ENCODE measurements at places on chromosomes 4 and X.

- no peak for DNase-seq
Measured at GRCh38 chr4:99845708-99846469, 29.3 kb downstream of the DAPP1 start.

DNA sequence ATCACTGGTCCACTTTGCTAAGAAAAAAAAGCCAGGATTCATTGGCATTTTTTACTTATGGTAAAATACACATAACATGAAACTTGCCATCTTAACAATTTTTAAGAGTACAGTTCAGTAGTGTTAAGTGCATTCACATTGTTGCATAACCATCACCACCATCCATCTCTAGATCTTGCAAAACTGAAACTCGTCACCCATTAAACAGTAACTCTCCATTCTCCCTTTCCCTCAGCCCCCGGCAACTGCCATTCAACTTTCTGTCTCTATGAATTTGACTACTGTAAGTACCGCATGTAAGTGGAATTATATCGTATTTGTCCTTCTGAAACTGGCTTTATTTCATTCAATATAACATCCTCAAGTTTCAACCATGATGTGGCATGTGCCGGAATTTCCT, 56.3 kb upstream of the LNX1 start:
- DNase-seq, result no peak

DNA sequence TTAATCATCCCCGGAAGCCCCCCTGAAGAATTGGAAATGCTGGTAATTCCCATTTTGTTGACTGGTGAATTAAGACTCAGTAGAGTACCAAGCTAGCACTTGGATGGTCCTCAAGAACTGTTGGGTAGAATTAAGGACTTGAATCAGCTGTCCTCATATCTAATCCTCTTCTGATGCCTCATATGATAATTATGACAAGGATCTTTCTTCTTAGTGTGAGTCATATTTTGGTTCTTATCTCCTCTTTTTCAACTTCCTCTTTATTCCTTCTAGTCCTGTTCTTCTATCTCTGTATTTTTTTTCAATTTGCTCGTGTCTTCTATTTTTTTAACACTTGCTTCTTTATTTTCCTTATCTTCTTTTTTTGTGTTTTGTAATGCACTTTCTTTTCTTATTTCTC, 206.3 kb upstream of the ANXA3 start:
- no peak for DNase-seq

DNA sequence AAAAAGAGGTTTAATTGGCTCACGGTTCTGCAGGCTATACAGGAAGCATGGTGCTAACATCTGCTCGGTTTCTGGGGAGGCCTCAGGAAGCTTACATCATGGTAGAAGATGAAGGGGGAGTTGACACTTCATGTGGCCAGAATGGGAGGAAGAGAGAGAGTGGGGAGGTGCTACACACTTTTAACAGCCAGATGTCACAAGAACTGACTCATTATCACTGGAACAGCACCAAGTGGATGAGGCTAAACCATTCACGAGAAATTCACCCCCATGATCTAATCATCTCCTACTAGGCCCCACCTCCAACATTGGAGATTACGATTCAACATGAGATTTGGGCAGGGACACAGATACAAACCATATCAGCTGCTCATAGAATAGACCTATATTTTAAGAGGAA, 255.8 kb downstream of the OPHN1 start:
- DNase-seq, result no peak

- DNase-seq, result no peak
Measured at GRCh38 chr4:1948892-1949436, 59.8 kb downstream of the NELFA start.

DNA sequence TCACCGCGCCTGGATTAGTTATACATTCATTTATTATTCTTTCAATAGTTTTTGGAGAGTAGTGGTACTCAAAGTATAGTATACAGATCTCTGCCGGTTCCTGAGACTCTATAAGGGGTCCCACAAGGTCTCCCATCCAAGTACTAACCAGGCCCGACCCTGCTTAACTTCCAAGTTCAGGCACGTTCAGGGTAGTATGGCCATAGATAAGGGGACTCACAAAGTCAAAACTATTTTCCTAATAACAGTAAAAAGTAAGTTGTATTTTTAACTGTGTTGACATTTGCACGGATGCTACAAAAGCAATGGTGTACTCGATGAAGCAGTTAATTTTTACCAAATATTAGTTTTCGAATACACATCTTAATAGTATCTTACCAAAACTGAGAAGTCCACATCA, 84.4 kb upstream of the STK26 start:
- no peak for DNase-seq

DNA sequence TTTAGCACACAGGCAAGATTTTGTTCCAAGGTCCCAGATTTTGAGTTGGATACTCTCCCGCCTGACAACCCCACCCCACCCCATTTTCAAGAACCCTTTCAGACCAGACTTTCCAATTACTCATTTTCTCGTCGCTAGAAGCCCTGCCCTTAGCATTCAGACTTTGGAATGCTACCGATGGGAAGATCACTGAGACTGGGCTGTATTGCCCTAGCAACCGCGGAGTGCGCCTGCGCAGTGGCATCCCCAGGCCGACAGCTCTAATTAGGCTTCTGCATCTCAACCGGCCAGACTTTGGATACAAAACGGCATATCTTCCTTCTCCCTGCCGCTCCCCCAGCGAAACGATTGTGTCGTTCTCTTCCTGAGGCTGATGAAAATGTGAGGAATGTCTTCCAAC, 3.4 kb downstream of the MAGEE2 start:
- no peak for DNase-seq

DNA sequence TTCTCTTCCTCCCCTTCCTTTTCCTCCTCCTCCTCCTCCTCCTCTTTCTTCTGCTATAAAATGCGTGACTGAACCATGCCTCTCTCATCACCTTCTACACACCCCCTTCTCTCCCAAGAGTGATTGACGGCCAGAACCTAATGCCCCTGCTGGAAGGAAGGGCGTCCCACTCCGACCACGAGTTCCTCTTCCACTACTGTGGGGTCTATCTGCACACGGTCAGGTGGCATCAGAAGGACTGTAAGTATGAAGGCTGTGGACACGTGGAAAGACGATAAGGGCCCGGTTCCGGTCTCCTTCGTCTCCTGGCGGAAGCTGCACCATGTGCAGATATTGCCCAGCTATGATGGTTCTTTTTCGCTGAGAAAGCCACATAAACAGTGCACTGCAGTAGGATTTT, 12.1 kb upstream of the ARSF start:
- no peak for DNase-seq

DNA sequence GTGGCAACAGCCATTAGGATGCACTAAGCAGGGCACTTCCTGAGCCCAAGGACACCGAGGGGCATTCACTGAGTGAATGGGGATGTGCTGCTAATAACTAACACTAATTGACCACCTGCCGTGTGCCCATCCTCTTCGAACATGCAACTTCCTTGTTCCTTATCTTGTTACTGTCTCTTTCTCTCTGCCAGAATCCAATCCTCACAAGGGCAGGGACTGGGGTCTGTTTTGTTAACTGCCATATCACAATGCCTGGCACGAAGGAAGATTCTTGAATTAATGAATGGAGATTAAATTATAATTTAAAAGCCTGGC, 1.3 kb downstream of the ERAS start:
- DNase-seq, result no peak

DNA sequence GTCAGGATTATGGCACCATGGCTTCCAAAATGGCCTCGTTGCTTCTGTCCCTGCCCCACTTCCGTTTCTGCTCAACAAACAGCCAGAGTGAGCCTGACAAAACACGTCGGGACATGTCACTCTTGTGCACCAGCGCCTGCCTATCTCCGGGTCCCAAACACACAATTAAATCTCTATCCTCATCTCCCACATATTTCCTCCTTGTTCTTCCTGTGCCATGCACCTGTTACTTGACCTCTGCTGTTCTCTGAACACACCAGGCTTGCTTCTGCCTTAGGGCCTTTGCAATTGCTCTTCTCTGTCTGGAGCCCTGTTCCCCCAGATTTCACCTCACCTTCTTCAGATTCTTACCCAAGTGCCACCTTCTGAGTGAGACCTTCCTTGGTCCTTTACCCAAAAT, 12.7 kb upstream of the CD38 start:
- DNase-seq, result no peak

DNA sequence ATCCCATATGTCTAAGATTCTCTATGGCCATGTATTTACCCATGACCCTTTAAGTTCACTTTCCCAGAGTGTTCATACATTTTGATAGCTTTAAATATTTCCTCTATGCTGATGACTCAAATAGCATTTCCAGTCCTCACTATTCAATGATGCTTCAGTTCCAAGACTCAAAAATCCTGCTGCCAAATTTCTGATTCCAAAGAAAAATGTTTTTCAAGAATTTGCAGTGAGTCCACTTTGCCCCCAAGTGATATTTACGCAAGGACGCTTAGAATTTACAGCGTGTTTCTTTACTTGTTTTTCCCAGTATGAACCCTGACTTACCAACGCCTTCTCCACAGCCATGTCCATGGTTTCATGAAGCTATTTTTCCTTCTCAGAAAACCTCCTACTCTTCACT, 127.9 kb upstream of the PCDH18 start:
- no peak for DNase-seq

- no peak for DNase-seq
Measured at GRCh38 chrX:141632124-141632523, 42.6 kb downstream of the SPANXA2 start.

- DNase-seq, result no peak
Measured at GRCh38 chr4:8545439-8545765, 34.8 kb upstream of the GPR78 start.

GRCh38 chr4:82508806-82509428, 52.9 kb downstream of the TMEM150C start:
- no peak for DNase-seq

DNA sequence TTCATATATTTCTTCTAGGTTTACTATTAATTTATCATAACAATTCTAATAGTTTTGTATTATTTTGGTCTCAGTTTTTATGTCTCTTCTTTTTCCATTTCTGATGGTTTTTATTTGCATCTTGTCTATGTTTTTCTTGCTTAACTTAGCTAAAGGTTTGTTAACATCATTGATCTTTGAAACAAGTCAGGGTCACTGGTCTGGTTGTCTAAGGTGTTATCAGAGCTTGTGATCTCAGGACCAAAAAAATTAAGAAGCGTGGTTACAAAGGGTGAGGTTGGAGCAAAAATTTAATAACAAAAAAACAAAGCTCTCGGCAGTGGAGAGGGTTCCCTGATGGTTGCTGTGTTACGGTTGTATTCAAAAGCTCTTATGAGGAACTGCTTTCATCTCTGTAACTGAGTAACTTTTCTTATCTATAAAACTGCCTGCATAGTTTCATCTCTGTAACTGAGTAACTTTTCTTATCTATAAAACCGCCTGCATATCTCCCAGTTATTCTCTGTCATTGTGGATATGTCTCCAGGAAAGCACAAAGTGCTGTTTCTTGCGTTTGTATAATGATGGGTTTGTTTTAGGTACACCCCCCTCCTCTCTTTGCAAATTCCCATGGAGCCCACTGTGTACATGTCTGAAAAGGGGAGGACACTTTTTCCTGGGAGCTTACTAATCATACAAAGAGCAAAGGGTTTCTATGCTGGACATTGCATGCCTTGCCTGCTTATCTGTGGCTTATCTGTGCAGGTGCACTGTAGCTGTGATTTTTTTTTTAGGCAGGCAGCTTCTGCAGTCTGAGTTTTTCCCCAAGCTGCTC, 62.4 kb upstream of the UGT2B15 start:
- DNase-seq, result no peak

DNA sequence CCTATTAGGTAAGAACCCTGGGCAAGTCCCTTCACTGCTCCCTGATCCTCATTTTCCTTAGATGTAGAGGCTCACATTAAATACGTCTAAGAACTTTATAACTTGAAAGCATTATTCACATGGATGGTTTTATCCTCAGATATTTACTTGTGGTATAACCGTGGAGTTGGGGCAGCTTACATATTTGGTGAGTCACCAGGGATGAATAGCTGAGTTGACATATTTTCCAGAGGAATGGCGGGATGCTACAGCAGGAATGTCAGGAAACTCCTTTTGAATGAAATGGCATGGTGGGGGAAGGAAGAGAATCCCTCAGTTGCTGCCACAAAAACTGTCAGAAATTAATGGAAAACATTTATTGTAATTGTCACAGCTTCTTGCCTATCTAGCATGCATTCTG, 165.3 kb upstream of the RPS6KA3 start:
- peak; percentile 57 for DNase-seq

- DNase-seq, result no peak
Measured at GRCh38 chrX:150199803-150200202, 163.3 kb upstream of the MAMLD1 start.

GRCh38 chr4:52873861-52874343, 11.8 kb downstream of the RASL11B start:
- no peak for DNase-seq

DNA sequence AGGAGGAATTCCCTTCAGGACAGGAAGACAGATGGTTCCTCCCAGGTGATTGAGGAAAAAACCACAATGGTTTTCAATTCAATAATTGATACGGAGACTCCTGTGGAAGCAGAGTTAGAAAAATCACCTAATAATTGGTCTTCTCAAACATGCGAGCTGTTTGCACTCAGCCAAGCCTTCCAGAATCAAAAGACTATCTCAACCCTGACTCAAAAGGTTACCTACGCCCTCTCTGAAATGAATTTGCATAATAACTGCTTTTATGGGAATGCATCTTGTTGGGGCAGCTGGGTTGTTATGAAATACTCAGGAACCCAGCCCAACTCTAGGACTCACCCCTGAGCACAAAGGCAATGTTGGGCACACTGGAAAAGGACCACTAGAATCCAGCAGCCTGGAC, 66.9 kb upstream of the ARSJ start:
- DNase-seq, result no peak

DNA sequence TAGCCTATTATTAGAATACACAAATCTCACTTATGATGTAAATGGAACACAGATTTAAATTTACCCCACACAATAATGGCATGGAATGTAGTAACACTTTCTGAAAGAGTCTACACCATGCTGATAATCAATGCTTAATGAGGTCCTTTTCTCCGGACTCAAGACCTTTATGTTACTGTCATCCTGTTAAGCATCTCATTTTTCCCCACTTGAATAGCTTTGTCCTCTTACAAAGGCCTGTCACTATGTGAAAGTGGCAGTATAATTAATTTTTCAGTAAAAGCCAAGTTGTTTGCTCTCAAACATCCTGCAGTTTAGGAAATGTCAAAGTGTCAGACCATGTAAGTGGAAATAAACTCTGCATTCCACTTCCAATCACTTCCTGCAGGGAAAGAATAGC, 96.4 kb downstream of the GPC3 start:
- no peak for DNase-seq

DNA sequence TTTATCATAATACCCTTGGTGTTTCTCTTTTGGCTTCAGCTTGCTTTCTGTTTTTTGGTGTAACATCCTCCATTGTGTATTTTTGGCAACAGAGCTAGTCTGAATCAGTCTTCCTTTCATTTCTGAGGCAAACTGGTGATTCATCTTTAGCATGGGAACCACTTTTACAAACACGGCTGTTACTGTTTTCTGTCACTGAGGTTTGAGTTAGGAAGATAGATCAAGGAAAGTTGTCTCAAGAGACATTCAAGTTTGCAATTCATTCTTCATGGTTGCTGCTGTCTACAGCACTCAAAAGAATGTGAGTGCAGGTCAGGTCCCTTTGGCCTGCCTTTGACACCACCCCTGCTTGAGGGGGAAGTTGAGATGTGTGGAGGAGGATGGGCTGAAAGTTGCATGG, 36.3 kb downstream of the IL21 start:
- no peak for DNase-seq

- no peak for DNase-seq
Measured at GRCh38 chr4:138911909-138912703, 103.5 kb upstream of the NOCT start.

Data from HTR-8/SVneo (cell line).